ENCODE measurements at places on chromosomes 5 and 9.

- no peak for DNase-seq
Observed at GRCh38 chr5:141522301-141522700, 33.4 kb downstream of the PCDHGC5 start.

DNA sequence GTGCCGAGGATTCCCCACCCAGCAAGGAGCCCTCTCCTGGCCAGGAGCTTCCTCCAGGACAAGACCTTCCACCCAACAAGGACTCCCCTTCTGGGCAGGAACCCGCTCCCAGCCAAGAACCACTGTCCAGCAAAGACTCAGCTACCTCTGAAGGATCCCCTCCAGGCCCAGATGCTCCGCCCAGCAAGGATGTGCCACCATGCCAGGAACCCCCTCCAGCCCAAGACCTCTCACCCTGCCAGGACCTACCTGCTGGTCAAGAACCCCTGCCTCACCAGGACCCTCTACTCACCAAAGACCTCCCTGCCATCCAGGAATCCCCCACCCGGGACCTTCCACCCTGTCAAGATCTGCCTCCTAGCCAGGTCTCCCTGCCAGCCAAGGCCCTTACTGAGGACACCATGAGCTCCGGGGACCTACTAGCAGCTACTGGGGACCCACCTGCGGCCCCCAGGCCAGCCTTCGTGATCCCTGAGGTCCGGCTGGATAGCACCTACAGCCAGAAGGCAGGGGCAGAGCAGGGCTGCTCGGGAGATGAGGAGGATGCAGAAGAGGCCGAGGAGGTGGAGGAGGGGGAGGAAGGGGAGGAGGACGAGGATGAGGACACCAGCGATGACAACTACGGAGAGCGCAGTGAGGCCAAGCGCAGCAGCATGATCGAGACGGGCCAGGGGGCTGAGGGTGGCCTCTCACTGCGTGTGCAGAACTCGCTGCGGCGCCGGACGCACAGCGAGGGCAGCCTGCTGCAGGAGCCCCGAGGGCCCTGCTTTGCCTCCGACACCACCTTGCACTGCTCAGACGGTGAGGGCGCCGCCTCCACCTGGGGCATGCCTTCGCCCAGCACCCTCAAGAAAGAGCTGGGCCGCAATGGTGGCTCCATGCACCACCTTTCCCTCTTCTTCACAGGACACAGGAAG lies 120.2 kb downstream of the RGS3 start:
- DNase-seq = no peak

GRCh38 chr9:16099732-16100536 lies 547.1 kb downstream of the CCDC171 start:
- DNase-seq = no peak

DNA sequence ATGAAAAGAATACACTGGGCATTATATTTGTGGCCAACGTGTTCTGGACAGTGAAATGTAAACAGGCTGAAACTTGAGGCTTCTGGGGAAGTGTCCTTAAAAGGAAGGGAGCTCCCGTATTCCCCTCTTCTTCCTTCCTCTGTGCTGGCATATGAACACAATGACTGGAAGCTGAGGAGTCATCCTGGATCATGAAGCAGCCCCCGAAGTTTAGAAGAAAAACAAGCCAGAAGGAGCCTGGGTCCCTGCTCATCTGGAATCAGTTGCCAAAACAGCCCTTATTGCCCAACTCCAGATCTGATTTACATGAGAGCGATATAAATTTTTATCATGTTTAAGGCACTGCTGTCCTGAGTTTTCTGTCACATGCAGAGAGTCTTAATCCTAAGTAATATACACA lies 65.4 kb upstream of the SLC1A1 start:
- no peak for DNase-seq

DNA sequence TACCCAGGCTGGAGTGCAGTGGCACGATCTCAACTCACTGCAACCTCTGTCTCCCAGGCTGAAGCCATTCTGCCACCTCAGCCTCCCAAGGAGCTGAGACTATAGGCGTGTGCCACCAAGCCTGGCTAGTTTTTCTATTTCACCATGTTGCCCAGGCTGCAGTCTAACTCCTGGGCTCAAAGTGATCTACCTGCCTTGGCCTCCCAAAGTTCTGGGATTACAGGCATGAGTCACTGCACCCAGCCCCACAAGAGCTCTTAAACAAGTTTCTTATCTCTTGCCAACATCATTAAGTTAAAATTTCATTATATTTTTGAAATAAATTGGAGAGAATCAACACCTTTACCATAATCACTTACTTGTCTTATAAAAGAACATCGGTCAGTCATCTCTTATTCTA lies 280.3 kb downstream of the ARHGEF28 start:
- DNase-seq = no peak

DNA sequence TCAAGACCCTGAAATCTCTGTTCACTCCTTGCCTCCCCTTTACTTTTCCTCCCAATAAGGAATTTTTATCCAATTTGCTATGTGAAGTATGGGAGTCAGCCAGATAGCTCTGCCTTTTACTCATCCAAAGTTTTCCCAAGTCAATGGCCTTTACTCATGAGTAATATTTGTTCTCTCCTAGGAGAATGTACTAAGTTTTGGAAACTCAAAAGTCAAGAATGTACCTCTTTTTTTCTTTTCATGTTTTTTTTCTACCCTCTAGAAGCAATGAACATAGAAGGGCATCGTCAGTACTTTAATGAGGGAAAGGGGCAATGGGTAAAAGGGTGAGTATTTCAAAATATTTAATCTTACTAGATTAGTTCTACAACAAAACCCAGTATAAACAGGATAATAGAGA lies 140.2 kb upstream of the SGCD start:
- DNase-seq = no peak

- DNase-seq = peak; percentile 60
Observed at GRCh38 chr5:170809551-170809950, 26.0 kb downstream of the GABRP start.

GRCh38 chr9:125521462-125522327 lies 185.3 kb downstream of the MAPKAP1 start:
- no peak for DNase-seq

- DNase-seq = no peak
Observed at GRCh38 chr9:7879551-7880245, 80.1 kb upstream of the DMAC1 start.

DNA sequence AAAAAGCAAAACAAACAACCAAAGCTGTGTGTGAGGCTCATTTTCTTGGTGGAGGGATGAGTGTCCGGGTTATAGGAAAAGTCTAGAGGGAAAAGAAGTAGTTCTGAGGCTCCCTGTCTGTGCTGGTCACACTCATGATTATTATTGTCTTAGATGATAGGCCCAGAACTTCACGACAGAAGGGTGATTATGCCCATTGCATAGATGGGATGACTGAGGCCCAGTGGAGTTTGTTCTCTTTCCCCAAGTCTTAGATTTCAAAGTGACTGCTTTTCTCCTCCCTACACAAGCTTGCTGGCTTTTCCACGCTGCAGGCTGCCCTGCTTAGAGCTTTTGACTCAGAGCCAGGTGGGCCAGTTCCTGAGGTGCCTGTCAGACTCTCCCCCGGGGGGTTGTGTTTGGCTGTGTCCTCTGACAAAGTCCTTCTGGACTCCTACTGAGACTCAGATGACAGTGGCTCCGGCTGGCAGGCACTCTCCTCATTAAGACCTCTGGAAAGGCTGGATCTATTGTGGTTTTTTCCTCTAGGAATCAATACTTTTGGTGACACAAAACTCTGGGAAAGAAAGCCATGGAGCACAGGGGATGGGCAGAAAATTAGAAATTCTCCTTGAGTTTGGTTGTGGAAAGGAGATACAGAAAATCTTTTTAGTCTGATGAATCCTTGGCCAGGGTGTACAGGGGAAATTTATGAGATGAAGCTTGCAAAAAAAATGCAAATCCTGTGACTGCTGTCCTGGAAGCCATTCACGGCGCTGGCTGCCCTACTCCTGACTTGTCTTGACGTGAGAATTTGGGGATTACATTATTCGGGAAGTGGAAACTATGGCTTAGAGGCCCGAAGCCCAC lies 120.9 kb downstream of the NSG2 start:
- DNase-seq = peak; percentile 11

- DNase-seq = no peak
Observed at GRCh38 chr9:77926371-77926878, 105.2 kb downstream of the GNAQ start.

DNA sequence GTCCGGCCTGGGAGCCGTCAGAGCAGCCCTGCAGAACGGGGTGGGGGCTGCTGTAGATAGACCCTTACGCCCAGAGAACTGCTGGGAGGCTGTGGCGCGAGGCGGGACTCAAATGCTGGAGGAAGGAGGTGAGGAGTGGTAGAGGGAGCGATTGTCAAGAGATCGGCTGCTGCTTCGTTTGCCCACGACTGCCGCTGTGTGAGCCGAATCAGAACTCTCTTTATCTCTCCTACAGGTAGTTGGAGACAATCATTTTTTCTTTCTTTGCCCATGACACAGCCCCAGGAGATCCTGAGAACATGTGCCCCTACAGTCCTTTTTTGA lies 456 bp downstream of the ZNF79 start:
- DNase-seq = peak; percentile 39

- DNase-seq = no peak
Observed at GRCh38 chr9:5879419-5880181, 11.1 kb upstream of the MLANA start.

DNA sequence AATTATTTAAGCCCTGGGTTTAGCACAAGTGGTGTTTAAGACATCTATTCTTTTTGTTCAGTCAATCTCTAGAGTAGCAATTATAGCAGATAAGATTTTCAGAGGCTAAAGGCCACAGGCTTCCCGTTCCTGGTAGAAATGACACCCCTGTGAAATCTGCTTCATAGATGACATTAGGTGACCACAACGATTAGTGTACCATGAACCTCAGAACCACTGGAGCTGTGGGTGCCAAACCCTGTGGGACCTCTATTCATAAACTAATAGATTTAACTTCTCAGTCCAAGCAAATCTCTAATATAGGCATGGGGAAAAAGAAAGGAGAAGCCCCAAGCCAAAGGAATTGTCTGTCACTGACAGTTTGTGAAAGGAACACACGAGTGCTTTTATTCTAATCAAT lies 207.4 kb downstream of the ARRDC3 start:
- no peak for DNase-seq

GRCh38 chr5:107669096-107670031 lies 1.4 kb downstream of the EFNA5 start:
- DNase-seq = peak; percentile 28

DNA sequence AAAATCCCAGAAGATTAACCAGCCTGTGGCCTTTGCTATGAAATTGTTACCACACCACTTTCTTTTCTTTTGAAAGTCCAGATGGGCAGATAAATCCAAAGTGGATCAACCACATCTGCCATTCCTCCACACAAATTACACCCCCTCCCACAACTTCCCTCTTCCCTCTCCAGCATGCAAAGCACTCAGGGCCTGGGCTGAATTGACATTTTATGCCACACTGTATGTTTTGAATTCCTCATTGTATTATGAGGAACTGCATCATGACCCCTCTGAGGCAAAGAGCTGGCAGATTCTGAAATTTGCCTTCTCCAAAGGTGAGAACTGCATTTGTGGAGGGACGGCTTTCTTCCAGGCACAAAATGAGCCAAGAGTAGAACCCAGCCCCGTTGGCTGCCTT lies 589.2 kb upstream of the KLF4 start:
- no peak for DNase-seq

DNA sequence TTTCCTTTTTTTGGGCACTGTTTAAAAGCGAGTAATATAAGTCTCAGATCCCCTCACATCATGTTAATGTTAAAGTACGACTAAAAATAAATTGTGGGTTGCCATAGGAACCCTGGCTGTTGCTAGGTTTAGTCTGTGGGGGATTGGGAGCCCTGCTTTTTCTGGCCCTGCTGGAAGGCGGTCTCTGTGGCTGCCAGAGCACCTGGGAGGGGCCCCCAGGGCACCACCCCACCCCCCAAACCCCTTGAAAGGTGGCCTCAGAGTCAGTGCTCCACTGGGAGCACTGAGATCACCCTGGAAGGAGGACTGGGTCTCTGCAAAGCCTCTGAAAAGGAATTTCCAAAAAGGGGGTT lies 66.2 kb upstream of the NEURL1B start:
- no peak for DNase-seq

GRCh38 chr9:88266416-88266815 lies 121.8 kb upstream of the SPIN1 start:
- no peak for DNase-seq

DNA sequence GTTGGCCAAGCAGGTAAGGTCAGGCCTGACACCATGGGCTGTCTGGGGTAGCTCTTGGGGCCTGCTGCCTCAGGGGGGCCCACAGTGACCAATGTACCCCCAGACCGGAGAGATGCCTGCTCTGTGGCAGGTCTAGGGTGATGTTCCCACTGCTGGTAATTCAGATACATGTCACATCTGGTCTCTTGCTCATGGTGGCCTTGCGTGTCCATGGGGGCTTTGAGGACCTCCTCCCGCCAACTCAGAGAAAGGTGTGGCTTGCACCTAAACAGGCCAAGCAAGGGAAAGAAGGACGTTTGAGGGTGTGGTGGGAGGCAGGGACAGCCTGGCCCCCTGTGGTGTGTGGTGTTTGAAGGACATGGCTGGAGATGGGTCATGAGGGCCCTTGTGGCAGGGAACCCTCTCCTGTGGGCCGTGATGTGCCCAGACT lies 75.2 kb downstream of the PHF2 start:
- no peak for DNase-seq

DNA sequence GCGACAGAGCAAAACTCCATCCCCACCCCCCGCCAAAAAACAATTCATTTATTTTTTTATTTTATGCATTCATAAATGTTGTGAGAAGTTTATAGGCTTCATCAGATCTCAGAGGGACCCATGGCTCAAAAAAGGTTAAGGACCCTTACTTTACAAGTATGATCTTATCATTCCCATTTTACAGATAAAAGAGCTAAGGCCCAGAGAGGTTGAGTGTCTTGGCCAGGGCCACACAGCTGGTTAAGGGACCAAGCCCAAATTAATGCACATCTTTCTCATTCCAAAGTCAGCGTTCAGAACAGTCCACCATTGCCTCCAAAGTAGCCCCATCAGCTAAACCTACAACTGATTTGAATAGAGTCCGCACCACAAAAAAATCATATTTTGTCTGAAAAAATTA lies 67.8 kb downstream of the PPARGC1B start:
- no peak for DNase-seq

- DNase-seq = no peak
Observed at GRCh38 chr9:94076557-94076956, 7.7 kb upstream of the PTPDC1 start.

DNA sequence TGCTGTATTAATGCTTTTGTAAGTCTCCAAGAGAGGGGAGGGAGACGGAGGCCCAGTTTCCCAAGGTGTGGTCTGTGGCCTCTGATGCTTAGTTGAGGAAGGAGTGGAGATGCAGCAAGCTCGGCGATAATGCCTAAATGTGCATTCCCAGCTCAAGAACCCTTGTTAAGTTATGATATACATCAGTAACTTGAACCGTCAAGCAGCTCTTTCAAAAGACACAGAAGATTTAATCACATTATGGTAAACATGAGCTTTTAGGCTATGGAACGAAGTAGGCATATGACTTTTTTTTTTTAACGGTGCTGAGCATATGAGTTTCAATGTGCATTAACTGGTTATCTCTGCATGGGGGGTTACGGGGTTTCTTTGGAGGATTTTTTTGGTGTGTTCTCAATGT lies 22.3 kb upstream of the GLE1 start:
- no peak for DNase-seq

- no peak for DNase-seq
Observed at GRCh38 chr5:75017971-75018370, 34.4 kb downstream of the GCNT4 start.

Data from cerebellar cortex (tissue), 1 donor.